ENCODE measurements at places on chromosomes 12 and 14.

DNA sequence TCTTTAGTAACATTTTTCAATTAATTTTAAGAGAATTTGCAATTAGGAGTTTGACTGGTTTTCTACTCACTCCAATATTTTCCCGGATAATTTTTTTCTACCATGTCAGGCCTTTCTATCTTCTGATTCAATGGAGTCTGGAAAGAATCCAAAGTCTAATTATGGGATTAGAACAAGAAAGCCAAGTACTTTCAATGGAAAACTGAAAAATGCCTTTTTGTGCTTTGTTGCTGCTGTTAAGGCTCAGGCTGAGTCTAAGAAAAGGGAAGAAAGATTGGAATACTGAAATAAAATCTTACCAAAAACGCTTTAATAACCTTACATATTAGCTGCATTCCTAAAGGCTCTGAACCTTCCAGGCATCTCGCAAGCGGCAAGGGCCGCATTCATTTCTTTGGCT is 24.4 kb upstream of the DHRS4 start:
- no peak for DNase-seq

- no peak for DNase-seq
Measured at GRCh38 chr12:92248977-92249376, 103.3 kb upstream of the BTG1 start.

DNA sequence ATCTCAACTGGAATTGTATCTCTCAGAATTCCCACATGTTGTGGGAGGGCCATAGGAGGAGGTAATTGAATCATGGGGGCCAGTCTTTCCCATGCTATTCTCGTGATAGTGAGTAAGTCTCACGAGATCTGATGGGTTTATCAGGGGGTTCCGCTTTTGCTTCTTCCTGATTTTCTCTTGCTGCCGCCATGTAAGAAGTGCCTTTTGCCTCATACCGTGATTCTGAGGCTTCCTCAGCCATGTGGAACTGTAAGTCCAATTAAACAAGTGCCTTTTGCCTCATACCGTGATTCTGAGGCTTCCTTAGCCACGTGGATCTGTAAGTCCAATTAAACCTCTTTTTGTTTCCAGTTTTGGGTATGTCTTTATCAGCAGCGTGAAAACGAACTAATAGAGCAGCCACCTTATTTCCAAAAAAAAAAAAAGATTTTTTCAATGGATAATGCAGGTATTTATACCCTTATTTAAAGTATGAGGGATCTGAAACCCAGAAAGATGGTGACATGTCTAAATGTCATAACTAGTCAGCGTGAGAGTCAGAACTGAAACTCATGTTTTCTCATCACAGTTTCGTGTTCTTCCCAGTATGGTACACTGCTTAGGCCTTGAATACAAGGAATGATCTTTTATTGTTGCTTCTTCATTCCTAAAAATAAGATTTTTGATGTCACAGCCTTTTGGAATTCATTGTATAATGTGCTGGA is 89.6 kb downstream of the ERC1 start:
- DNase-seq: no peak

DNA sequence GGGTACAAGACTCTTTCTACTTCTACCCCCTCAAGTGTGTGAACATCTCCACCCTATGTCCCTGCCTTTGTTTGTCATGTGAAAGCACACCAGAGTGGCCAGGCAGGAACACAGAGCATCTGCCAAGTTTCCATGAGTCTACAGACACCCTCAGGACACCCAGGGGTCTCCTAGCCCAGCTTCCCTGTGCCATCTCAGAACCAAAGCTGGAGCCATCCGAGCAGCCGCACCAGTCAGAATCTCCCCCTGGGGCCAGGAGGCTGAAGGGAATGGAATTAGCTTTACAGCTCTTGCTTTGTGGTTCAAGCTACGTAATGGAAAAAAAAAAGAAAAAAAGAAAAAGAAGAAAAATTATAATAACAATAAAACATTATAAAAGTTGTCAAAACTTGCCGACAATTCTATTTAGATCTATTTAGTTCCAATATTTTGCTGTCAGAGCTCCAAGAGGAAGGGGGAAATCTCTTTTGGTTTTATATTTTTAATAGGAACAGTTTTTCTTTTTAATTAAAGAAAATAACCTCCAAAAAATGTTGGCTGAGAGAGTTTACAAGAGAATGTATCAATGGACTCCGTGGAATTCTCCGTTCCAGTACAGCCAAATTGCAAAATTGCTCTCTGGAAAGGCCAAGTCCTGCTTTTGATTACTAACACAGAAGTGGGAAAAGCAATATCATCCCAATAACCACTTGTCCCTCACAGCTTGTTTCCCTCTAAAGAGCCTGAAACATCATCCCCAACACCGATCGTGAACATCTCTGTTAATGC is 37.1 kb downstream of the TBX5 start:
- no peak for DNase-seq

DNA sequence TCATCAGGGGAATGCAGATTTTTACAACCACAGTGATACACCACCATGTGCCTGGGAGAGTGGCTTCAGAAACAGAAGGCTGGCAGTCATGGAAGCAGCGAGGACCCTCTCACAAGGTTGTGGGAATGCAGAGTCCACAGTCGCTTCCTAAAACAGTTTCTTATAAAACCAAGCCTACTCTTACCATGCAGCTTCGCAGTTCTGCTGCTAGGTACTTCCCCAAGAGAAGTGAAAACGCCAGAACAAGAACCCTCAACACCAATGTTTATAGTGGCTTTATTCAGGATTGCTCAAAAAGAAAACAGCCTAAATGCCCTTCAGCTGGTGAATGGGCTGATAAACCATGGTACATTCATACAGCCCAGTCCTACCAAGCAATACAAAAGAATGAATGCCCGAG is 87.2 kb downstream of the DDX51 start:
- no peak for DNase-seq

DNA sequence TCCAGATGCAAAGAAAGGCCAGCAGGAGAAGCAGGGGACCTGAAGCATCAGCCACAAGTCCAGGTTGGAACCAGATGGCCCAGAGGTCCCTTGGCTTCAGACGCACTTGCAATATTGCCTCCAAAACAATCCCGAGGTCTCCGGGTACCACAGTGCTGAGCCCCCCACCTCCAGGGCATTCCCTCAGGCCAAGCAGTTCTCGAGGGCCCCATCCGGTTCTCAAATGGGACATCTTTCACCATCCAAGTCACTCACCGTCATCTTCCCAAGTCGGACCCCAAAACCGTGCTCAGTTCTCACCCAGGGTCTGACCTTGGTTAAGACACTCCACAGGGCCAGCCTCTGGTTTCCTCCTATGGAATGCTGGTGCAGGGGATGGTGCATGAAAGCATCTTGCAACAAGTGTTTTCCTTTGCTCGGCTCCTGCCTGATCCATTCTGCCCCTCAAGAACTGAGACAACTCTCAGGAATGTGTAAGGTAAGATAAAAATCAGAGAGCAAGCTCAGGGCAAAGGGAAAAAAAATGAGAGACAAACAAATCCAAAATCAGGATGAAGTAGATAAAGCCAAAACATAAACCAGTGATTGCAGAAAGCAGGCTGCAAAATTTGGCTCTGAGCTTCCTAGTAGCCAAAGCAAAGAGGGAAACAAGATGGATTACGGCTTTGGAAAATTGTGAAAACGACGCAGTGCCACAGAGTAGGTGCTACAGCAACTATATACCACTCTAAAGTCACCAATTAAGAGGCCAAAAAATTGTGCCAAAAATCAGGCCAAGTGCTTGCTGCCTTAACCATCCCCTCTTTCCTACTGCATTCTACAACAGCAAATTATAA is 8.0 kb downstream of the NCOR2 start:
- no peak for DNase-seq

DNA sequence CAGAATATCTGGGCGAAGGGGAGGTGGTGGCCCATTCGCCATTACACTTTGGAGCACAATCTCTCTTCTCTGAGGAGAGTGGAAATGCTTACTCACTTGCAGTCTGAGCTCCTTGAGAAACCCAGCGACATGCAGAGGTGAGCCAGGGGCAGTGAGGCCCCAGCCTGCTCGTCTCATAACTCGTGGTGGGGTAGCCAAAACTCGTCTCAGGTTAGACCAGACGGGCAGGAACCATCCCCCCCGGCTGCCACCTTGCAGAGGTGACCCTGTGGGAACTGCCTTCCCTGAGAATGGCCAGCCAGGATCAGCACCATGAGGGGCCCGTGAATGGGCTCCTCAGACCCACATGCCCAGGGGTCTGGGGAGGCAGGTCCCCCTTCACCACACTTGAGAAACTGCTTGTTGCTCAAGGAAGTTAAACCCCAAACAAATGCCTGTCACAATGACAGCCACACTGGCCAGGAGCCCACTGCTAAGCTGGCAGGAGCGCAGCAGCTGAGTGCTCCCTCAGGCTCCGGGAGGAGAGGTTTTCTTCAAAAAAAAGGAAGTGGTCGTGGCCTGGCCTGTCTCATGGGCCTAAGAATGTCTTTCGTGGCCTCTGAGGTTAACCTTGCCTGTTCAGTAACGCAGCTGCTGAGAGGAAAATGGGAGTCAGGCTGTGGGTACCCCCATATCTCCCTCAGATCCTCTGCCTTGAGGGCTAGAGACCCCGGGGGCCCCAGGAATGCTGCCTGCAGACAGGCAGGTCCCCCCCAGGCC is 9.2 kb upstream of the ALDH2 start:
- no peak for DNase-seq

- no peak for DNase-seq
Measured at GRCh38 chr12:131367983-131368667, 342.8 kb upstream of the SFSWAP start.

DNA sequence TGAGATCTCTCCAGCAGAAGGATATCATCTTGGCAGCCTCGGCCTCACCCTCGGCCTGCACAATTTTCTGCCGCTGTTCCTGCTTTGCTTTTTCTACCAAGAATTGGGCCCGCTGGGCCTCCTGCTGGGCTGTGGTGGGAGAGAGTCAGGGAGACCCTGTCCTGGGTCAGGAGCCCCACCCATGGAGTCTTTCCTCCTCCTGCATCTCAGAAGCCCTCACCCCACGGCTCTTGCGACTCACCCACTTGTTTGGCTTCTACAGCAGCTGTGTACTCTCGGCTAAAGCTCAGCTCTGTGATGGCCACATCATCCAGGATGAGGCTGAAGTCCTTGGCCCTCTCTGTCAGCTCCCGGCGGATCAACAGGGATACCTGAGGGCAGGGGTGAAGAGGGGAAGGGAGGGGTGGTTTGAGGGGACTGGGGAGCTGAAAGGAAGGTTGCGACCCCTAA is 2.8 kb downstream of the PHB2 start:
- no peak for DNase-seq

DNA sequence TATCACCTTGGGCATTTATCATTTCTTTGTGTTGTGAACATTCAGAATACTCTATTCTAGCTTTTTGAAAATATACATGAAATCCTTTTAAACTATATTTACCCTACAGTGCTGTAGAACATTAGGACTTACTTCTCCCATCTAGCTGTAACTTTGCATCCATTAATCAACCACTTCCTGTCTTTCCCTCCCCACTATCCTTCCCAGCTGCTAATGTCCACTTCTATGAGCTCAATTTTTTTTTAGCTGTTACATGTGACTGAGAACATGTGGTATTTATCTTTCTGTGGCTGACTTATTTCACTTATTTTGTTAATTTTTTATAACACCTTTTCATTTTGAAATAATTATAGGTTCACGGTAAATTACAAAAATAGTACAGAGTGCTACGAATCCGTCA is 136.0 kb downstream of the LMNTD1 start:
- no peak for DNase-seq

DNA sequence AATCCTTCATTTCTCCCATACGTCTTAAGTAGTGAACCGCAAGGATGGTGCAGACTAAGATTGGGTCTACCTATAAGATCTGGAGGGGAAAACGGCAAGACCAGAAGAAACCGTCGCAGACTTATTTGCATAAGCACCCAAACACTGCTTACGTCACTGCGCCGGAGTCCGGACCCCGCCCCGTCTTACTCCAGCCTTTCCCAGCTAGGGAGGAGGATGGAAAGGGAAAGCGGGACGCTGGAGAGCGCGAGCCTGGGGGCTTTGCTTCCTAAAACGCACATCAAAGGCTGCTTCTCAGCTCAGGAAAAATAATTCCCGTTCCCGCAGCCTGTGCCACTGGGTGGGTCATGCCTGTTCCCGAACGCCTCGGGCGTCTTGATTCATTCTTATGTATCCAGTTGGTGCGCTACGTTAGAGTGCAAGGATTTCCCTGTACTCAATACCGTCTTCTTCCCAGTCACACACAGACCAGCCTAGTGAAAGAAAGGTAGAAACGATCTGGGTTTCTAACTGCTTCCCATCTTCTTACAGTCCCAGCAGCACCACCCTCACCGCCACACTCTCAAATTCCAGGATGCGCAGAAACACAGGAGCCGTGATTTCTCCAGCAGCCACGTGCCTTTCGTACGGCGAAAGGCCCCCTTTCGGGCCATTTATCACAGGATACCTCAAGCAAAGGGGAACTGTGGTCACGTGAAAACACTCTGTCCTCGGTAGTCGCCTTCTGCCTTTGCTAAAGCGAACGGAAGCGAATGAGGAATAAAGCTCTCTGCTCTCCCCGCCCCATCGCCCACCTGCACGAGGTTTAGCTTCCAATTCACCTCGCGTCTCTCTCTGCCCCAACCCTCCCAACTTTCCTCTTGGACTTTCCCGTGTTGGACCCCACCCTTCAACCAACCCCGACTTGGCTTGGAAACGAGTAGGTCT is 1.1 kb downstream of the SLC6A15 start:
- DNase-seq: peak; percentile 80

DNA sequence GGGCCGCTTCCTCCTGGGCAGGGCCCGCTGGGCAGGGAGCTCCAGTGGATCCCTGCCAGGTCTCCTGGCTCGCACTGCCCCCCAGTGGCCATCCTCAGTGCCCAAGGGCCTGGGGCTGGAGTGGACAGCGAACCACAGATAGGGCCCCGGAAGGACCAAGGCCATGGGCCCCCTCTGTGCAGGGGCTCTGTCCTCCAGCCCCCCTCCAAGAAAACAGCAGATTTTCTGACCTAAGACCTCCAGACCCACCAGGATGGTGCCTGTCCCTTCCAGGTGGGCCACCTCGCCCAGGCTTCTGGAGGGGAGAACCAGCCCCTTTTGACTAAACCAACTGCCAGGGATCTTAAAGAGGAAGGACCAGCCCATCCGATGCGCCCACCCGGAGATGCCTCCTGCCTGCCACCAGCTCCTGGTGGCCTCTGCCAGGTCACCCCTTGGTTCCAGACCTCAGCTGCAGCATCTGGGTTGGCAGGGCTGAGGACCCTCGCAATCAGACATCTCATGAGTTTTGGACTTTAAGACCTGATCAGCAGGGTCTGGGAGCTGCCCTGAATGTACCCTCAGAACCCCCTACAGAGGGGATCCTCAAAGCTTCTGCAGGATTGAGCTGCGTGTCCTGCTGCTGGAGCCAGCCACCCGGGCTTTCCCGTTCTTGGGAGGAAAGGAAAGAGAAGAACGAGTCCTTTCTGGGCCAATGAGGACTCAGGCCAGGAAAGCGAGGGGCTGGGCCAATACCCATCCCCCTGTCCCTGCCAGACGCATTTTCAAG is 325.8 kb upstream of the DIO3 start:
- DNase-seq: peak; percentile 27

- DNase-seq: no peak
Measured at GRCh38 chr12:27014859-27015729, 910 bp upstream of the TM7SF3 start.

DNA sequence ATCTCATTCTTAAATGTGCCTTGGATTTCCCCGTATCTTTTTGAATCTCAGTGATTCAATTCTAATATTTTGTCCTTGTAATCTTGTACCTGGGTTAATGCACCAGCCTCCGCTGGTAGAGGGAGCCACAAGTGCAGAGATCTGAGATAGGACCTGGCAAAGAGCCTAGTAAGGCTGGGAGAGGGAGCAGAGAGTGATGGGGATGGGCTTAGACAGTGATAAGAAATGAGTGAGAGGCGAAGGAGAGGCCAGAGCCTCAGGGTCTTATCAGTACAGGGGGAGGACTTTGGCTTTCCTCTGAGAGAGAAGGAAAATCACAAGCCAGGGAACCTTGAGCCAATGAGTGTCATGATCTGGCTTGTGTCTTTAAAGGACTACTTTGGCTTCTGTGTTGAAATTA is 30.5 kb upstream of the LMNTD1 start:
- DNase-seq: peak; percentile 48

GRCh38 chr12:76915361-76916169 is 36.7 kb upstream of the CSRP2 start:
- DNase-seq: no peak

All from NCI-H1105 (cell line).